Kidney (tissue), 22 donors: ENCODE measurements at places on chromosomes 1 and 21. TPM values are rescaled to one million over a fixed set of nuclear protein-coding genes. Genes with fewer than 3 reads are reported as not detected.

- DNase-seq, result no peak
Measured at GRCh38 chr1:202361701-202362100, 13.2 kb downstream of the PPP1R12B start.

GRCh38 chr1:18828224-18828623, 31.2 kb downstream of the TAS1R2 start:
- DNase-seq, result no peak

- DNase-seq, result no peak
Measured at GRCh38 chr1:9253453-9254105, 19.0 kb downstream of the H6PD start.

DNA sequence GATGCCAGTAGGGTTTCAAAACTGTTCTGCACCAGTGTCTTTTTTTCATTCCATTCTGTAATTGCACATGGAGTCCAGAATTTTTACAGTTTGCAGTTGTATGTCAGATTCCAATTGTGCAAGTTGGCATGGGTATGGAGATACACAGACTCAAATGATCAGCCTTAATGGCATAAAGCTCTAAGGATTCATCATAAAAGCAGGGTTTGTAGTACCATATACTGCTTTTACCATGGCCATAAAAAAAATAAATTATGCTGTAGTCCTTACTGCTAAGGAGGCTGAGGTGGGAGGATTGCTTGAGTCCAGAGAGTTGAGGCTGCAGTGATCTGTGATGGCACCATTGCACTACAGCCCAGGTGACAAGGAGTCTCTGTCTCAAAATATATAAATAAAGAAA, 10.3 kb downstream of the MTARC1 start:
- DNase-seq, result no peak

- DNase-seq, result no peak
Measured at GRCh38 chr1:224168859-224169380, 14.1 kb upstream of the DEGS1 start.

DNA sequence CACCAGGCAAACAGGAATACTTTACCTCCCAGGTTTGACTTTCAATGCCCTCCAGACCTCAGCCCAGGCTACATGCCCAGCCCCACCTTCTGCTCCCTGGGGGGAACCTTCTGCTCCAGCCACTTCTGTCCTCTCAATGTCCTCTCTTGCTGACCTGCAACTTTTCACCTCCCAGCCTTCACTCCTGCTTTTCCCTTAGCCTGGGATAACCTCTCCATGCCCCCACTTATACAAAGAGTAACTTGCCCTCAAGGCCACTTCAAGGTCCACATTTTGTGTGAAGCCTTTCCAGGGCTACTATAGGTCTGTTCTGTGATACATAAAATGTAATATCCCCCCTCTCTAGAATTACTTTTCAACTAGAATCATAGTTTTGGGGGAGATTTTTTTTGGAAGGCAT, 21.7 kb downstream of the SERTAD4 start:
- no peak for DNase-seq

- DNase-seq, result no peak
Measured at GRCh38 chr1:178075333-178075732, 18.6 kb upstream of the RASAL2 start.

FCGR1A gene
- 19.5 TPM for polyA plus RNA-seq

OR2T35 gene
- polyA plus RNA-seq, result not detected

GRCh38 chr1:213269829-213270228, 218.8 kb downstream of the RPS6KC1 start:
- no peak for DNase-seq

DNA sequence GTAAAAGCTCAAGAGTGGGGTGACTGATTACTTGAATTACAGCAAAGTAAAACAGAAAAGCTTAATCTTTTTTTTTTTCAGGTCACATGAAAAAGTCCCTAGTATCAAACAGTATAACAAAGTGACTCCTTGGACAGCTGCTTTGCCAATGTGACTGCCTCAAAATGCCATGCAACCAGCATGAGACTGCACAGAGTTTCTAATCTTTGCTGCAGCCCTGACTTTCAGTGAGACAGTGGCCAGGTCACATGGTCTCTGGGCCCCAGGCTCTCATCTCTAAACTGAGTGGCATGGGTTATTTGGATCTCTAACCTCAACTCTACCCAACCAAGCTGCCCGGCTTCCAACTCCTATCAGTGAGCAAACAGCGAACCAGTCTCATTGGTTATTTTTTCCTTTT, 169.0 kb downstream of the VAV3 start:
- no peak for DNase-seq

- DNase-seq, result no peak
Measured at GRCh38 chr1:206025283-206025820, 1.7 kb upstream of the CTSE start.

- DNase-seq, result peak; percentile 72
Measured at GRCh38 chr1:92804721-92805201, 19.9 kb upstream of the EVI5 start.

FCAMR gene
- 34.6 TPM for polyA plus RNA-seq

RGS13 gene
- not detected for polyA plus RNA-seq

DNA sequence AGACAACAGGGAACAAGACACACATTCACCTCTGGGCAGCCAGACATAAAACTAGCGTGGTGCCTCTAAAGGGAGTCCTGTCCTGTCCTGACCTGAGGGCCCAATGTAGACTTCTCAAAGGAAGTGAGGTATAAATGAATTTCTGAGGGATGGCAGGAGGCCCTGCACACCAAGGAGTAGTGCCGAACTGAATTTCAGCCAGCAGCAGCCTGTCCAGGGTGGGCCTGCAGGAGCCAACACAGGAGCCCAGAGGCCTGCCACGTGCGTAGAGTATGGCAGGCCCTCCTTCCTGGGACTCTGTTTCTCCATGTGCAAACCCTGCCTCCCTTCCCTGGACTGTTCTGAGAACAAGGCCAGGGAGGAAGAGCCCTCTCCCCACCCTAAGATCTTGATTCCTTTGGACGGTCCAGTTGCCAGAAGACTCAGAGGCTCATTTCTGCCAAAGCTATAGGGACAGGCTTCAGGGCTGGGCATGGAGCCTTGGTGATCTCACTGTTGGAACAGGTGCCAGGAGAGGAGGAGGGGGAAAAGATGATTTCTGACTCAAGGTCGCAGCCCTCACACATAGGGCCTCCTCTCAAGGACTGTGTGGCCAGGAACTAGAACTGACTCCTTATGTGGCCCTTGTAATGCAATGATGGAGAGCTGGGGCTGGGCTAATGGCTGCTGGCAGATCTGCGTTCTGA, 1.8 kb upstream of the FABP3 start:
- DNase-seq, result no peak

OR10Z1 gene
- polyA plus RNA-seq, result not detected

DNA sequence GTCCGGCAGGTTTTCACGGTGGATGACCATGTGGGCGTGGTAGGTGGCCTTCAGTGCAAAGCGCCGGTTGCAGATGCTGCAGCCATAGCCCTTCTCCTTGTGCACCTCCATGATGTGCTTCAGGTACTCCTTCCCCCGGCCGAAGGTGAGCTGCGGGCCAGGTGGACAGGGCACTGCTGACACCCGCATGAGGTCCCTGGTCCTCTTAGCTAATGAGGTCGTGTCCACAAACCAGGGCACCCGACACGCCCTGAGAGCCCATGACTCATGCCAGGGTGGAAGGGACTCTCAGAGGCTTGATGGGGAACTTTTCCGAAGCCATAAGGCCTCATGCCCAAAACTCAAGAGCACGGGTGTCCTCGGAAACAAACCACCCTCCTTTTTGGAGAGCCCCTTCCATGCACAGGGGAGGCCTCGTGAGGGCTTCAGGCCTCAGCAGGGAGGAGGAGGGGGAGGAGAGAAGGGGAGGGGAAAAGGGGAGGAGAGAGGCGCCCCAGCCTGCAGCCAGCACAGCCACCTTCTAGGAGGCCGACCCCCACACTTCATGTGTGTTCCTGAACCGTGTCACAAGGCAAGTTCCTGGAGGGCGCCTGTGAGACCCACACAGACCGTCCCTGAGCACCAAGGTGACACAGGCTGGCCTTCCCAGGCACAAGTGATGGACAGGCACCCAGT, 54.4 kb upstream of the RIPK4 start:
- no peak for DNase-seq

DNA sequence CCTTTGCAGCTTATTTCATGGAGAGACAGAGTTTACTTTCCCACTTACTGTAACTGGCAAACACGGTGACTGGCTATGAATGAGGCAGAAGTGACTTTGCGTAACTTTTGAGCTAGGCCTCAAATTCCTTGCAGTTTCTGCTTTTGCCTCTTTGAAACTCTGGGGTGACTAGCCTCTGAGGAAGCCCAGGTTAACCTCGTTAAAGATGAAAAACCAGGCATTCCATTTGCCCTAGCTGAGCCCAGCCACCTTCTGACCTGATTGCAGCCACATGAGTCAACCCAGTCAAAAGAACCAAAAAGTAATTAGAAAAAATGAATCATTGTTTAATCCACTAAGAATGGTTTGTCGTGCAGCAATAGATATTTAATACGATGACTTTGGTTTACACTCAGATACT, 20.4 kb downstream of the PRMT6 start:
- DNase-seq, result no peak

- DNase-seq, result no peak
Measured at GRCh38 chr1:245520611-245521010, 365.8 kb downstream of the KIF26B start.

GRCh38 chr1:226872437-226872836, 2.0 kb downstream of the PSEN2 start:
- no peak for DNase-seq

NPHS2 gene
- polyA plus RNA-seq, result 446 TPM

SLC16A4 gene
- 51.8 TPM for polyA plus RNA-seq

- DNase-seq, result no peak
Measured at GRCh38 chr1:19065526-19066247, 109.2 kb upstream of the IFFO2 start.

HCRTR1 gene
- not detected for polyA plus RNA-seq

- DNase-seq, result no peak
Measured at GRCh38 chr1:230892018-230892491, 23.7 kb upstream of the C1orf198 start.

KPRP gene
- polyA plus RNA-seq, result not detected

GRCh38 chr1:12170263-12170671, 3.5 kb downstream of the TNFRSF1B start:
- DNase-seq, result no peak

NCF2 gene
- 2.5 TPM for polyA plus RNA-seq

PRKCZ gene
- 42.4 TPM for polyA plus RNA-seq

MAN1C1 gene
- polyA plus RNA-seq, result 65.5 TPM

TINAGL1 gene
- 171 TPM for polyA plus RNA-seq

DNA sequence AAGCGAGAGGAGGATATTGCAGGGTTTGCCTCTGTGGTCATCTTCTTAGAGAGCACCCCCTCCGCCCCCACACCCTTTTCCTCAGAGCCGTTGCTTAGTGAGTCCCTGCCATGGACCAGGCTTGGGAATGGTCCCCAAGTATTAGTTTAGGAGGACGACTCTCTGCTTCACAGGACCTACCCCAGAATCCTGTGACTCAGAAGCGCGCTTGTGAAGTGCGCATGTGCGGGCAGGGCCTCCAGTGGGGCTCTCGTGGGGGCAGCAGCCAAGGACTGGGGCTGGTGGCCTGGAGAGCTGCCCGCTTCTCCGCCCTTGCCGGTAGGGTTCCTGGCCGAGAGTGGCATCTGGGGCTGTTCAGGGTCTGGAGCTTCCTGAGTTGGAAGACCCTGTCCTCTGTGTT, 37.3 kb upstream of the HMGN1 start:
- no peak for DNase-seq

USH2A gene
- polyA plus RNA-seq, result not detected

- DNase-seq, result no peak
Measured at GRCh38 chr1:235939480-235939775, 72.7 kb upstream of the LYST start.

RHD gene
- polyA plus RNA-seq, result not detected

PTGER3 gene
- polyA plus RNA-seq, result 102 TPM

GRCh38 chr1:241934866-241935265, 22.7 kb upstream of the BECN2 start:
- no peak for DNase-seq

- no peak for DNase-seq
Measured at GRCh38 chr1:182263706-182264105, 127.9 kb downstream of the GLUL start.

CXADR gene
- 5.2 TPM for polyA plus RNA-seq

DNA sequence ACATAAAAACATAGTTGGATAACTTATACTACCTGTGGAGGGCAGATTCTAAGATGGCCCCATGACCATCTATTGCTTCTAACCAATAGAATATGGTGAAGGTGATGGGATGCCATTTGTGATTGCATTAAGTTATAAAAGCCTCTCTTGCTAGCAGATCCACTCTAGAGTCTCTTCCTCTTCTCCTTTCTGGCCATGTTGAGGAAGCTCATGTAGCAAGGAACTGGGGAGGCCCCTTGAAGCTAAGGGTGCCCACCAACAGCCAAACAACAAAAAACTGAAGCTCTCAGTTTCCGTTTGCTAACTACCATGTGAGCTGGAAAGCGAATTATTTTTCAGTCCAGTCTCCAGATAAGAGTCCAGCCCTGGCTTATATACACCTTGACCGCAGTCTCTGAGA, 16.0 kb upstream of the AGO1 start:
- DNase-seq, result no peak

CHODL gene
- polyA plus RNA-seq, result 1.8 TPM

DNA sequence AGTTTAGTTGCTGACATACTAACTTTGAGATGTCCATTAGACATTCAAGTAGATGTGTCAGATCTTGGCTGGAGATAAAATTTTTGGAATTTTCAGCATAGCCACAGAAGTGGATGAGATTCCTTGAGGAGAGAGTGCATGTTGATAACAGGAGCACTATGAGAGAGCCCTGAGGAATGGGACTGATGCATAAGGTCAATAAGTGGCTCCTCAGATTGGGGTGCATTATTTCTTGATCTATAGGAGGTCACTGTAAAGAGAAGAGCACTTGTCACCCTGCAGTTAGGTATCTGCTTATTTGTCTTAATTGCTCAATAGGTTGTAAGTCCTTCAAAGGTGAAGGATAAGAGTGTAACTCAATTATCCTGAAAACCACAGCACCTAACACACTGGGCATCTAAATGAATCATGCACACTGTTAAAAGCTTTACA, 52.0 kb upstream of the TACSTD2 start:
- DNase-seq, result no peak

- no peak for DNase-seq
Measured at GRCh38 chr21:42663860-42664535, 10.6 kb downstream of the PDE9A start.

DHCR24 gene
- 33.7 TPM for polyA plus RNA-seq

GRCh38 chr1:202063093-202063492, 52.7 kb downstream of the ELF3 start:
- no peak for DNase-seq

GRCh38 chr1:228457017-228457395, 30.2 kb upstream of the RNF187 start:
- DNase-seq, result no peak

TDRD10 gene
- 2.3 TPM for polyA plus RNA-seq

DNA sequence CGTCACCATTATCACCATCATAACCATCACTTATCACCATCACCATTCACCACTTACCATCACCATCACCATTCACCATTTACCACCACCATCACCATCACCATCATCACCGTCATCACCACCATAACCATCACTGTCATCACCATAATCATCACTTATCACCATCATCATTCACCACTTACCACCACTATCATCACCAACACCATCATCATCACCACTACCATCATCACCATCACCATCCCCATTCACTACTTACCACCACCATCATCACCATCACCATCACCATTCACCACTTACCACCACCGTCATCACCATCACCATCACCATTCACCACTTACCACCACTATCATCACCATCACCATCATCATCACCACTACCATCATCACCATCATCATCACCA, 151.8 kb downstream of the CAMTA1 start:
- DNase-seq, result no peak

- DNase-seq, result no peak
Measured at GRCh38 chr1:209652121-209652735, at the start of gene LAMB3. Gene LAMB3, minus strand, starts transcription at chr1:209652425. Its CDS starts 1,481 bp downstream, at chr1:209650944.
